Stimulated activated CD4-positive, alpha-beta T cell treated with anti-CD3 and anti-CD28 coated beads, TNF-alpha, amount 100 ng/mL, for 1 hour (primary cell): ENCODE measurements at places on chromosomes 7 and 10.

DNA sequence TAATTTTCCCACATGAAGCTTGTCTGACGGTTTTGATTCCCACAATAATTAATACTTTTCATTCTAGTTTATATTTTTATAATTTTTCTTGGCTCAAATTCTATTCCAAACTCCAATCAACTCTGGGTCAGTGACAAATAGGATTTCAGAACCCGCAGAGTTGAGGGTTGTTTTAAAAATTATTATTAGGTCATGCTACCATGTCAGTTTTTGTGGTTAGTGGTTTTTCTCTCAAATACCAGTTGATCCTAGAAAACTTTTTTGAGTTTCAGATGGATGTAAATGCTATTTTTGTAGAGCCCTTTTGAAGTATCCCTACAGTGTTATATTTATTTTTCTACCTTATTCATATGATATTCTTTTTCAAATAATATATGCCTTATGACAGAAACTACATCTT is 237.4 kb downstream of the SEMA3D start:
- no peak for DNase-seq

- no peak for DNase-seq
These were observed 229.5 kb downstream of the BICC1 start for GRCh38 chr10:58742141-58742540.

DNA sequence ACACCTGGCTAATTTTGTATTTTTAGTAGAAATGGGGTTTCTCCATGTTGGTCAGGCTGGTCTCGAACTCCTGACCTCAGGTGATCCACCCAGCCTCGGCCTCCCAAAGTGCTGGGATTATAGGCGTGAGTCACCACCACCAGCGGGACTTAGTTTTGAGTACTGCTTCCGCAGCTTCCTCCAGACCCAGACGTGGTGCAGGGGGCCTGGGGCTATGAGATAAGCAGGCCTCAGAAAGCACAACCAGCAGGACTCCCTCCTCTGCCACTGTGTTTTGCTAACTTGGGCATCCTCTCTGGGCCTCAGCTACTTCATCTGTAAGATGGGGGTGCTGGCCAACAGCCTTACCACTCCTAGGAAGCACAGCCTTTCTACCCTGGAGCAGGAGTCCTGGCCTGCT is 37.8 kb downstream of the GOLGA7B start:
- DNase-seq: no peak

- DNase-seq: no peak
These were observed 517.4 kb upstream of the MKI67 start for GRCh38 chr10:128643658-128644057.

DNA sequence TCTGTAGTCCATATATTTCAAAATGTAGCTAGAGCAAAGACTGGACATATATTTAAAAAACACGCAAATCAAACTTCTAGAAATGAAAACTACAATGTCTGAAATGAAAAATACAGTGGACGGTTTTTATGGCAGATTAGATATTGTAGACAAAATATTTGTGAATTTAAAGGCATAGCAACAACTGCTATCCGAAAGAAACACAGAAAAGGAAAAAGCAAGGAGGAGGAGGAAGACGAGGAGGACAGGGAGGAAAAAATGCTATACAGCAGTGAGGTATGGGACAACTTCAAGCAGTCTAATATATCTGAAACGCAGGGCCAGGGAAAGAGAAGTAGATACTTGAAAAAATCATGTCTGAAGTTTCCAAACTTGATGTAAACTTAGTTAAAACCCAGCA is 13.3 kb downstream of the WASL start:
- DNase-seq: no peak

- DNase-seq: no peak
These were observed 483.9 kb downstream of the SH2D4B start for GRCh38 chr10:81021428-81022129.
